ENCODE measurements at places on chromosomes 4 and X.
A peak's percentile ranks its signal among the peaks of the same experiment; 100 is the strongest.

- no peak for DNase-seq
These were observed 27.3 kb downstream of the CSN3 start for GRCh38 chr4:70269674-70270073.

DNA sequence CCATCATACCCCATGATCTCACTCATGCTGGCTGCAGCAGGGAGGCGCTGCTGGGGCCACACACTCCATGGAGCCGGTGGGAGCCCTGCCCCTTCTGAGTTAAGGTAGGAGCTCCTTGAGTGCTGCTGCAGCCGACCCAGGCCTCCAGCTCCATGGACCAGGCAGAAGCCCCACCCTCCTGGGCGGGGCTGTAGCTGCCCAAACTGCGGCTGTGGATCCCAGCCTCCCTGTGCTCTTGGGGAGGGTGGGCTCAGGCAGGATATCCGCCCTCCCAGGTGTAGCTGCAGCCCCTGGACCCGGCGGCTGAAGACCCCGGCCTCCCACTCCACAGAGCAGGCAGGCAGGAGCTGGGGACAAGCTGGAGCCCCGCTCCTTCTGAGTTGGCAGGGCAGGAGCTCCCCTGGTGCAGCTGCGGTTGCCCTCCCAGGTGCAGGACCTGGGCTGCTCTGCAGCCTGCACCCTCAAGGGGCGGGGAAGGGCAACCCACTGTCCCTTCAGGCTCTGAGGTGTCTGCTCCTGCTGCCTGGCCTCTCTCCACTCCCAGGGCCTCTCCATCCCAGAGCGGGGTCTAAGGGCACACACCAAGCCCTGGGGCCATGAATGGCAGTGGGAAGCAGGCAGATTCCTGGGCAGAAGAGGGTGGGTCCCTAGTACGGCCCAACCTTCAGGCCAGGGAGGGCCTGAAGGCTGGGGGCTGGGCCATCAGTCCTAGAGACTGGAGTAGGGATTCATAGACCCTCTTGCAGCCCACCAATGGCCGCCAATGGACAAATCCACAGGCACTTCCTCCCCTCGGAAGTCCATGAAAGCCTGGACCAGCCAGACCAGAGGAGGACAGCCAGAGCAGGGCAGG, 466.1 kb downstream of the DTHD1 start:
- DNase-seq = no peak

- DNase-seq = no peak
These were observed 763.5 kb upstream of the FRG1 start for GRCh38 chr4:189177130-189177529.

DNA sequence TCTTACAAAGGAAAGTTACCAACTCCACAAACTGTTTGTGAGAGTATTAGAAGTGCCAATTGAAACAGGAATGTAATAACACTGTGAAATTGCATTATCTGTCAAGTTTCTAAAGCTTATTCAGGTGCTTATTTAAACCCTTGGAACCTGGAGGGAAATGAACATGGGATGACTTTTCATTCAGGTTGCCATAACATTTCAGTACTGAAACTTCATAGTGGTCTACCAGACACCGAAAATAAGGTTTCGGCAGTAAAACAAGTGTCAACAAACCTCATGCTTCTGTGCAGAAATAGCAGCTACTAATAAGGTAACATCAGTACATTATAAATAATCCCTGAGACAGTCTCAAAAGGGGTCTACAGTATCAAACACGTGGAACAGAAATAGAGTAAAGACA, 890.7 kb upstream of the INTU start:
- DNase-seq = no peak

DNA sequence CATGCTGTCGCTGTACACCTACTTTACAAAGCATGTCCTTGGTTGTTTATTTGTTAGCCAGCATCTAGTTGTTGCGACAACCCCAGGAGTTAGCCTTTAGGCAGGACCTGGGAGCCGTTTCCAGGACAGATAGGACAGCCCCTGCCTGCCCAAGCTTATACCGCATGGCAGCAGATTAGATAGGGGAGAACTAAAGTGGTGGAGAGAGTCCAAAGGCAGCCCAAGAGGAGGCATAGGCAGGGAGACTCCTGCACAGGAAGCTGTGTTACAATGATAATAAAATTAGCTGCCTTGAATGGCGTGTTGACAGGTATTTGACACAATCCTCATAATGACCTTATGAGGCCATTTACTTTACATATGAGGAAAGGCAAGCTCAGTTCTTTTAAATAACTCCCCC, 13.0 kb downstream of the NSDHL start:
- no peak for DNase-seq

GRCh38 chrX:12570859-12571501, 220.2 kb upstream of the PRPS2 start:
- DNase-seq = no peak

- no peak for DNase-seq
These were observed 13.8 kb downstream of the RAB28 start for GRCh38 chr4:13470379-13470778.

- DNase-seq = no peak
These were observed 131.9 kb downstream of the REELD1 start for GRCh38 chr4:146346276-146346675.

- DNase-seq = peak; percentile 84
These were observed 32.0 kb downstream of the CTBP1 start for GRCh38 chr4:1216869-1217294.

DNA sequence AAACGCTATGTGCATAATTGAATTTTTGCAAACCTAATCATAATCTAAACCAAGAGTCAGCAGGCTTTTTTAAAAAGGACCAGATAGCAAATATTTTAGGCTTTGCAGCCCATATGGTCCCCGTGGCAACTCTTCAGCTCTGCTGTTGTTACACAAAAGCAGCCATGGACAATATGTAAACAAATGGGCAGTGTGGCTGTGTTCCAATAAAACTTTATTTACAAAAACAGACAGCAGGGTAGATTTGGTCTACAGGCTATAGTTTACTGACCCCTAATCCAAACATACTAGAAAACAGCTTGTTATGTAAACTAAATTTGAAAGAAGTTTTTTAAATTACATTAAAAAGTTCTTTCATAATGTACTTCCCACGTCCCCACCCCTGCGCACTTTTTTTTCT, 53.1 kb downstream of the FUNDC1 start:
- DNase-seq = no peak

GRCh38 chr4:138062929-138063328, 179.2 kb downstream of the SLC7A11 start:
- DNase-seq = no peak

GRCh38 chrX:43785930-43786591, 96.2 kb downstream of the MAOB start:
- no peak for DNase-seq

DNA sequence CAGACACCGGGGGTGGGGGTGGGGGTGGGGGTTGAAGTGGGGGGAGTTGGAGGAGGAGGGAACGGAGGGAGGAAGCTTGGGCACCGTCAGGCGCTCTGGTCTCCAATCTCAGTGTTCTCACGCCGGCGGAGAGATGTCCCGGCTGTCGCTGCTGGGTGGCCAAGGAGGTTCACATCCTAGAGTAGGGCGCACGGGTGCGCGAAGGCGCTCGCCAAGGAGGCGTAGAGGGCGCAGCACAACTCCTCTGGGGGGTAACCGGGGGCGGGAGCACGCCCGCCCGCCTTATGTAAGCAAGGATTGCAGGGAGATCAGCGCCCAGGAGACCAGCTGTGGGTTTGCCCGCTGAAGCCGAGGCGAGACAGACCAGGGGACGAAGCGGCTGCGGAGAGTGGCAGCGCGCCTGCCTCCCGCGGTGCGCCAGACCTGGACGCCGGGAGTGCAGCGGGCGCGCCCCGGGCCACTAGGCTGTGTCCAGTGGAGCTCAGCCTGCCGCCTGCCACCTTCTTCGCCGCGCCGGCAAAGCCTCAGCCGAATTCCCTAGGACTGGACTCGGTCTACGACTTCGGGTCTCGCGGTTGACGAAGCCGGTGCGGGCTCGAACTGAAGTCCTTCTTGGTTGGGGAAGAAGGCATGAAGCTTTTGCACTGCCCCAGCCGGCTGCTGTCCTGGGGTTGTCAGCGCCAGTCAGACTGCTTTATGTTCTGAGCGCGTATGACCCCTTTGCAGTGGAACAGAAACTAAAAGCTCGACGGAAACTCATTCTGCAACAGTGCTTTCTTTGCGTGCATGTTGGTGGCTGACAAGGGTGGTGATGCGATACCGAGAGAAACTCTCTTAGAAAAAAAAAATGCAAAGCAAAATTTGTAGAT, 707 bp upstream of the UNC5C start:
- DNase-seq = peak; percentile 34

DNA sequence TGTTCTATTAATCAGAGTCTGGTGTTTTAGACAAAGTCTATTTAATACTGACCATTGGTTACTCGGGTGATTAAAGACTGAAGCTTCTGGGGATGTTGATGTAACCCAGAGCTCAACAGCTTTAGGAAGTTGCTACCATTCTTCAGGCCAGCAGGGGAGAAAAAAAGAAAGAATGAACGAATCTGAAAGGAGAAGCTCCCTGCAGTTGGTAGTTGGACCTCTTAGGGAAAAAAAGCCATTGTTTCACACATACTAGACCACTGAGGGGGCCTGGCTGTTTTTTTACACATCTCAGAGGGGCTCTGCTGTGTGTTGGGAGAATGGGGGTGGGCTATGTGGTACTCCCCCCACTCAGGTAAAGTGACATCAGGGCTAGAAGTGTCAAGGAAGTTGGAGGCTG, 378.9 kb downstream of the KCNIP4 start:
- no peak for DNase-seq

DNA sequence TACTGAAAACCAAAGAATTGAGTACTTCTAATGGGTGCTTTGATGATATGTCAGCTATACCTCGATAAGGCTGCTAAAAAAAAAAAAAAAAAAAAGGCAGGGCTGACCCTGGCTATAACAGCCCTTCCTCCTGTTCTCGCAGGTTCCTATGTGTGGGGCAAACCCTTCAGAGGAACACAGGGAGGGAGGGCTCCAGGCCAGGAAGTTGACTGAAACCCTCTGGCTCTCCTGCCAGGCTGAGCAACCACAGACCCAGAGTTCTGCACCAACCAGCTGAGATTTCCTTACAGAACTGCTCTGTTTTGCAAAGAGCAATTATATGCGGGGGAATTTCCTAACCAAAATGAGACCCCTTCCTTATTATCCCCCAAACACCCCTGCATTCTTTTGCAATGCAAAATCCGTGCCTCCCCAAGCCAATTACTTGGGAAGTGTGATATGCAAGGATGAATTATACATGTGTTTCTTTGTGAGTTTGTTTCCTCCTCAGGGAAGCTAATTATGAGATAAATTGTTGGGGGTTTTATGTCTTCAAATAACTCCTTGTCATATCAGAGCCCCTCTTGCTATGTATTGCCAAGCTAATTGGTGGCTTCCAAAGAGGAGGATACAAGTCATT, 45.6 kb downstream of the PDHA1 start:
- no peak for DNase-seq

DNA sequence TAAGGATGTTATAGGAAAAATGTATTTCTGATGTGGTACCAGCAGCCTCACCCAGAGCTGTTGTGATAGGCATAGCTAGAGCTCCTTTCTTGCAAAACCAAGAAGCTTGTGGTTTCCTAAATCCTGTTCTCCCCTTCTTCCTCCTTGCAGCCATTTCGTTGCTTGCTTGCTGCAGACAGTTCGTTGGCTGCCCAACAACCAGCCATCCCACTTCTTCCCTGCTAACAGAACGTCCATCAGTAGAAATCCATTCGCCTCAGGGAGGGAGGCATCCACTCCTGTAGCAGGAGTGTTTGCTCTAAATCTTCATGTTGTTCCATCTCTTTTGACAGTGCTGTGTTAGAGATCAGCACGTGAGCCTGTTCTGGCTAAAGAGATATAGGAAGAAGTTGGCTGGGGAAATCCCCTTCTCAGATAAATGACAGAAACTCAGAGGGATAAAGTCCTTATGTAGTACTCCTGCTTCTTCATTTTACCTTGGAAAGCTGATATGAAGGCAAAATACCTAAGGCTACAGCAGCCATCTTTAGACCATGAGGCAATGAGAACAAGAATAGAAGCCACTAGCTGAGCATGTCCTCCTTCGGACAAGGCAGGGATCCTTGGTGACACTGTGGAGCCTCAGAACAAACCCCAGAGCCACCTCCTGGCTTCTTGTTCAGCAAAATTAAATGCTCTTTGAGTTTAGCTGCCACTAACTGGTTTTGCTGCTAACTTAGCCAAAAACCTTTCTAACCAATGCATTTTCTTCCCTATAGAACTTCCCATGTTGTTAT, 68.4 kb upstream of the RELL1 start:
- no peak for DNase-seq

GRCh38 chrX:11908371-11908770, 150.3 kb downstream of the MSL3 start:
- DNase-seq = peak; percentile 17

- no peak for DNase-seq
These were observed 145.0 kb upstream of the LEF1 start for GRCh38 chr4:108313546-108314339.

DNA sequence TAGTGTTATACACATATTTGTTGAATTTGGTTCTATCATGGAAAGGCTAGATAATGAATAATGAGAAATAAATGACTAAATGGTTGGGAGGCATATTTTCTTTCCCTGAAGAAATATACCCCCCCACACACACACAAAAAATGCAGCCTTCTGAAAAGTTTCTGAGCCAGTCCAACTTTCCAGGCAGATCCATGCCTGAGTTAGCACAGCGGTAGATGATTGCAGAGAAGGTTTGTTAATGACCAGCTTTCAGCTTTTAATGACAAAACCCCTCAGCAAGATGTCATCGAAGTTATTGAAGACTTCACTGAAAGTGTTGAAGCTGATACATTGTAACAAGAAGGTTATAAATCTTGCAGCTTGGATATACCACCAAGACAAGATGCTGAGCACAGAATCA, 61.4 kb downstream of the GBA3 start:
- no peak for DNase-seq

DNA sequence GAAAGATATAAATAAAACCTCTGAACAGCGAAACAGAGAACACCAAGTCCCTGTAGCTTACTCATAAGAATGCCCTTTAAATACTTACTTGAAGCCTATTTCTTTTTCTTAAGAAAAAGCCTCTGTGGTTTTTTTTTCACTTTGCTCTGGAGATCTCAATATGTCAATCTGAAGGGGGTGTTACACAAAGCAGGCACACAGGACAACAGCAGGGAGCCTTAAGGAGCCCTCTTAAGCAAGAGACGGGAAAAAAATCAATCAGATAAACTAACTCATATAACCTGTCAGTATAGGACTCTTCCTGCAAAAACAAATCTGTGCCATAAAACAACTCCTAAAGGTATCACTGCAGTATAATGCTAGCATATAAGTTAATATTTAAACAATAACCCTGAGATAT, 611.1 kb upstream of the ATOH1 start:
- DNase-seq = no peak

- no peak for DNase-seq
These were observed 38.2 kb downstream of the MAGED1 start for GRCh38 chrX:51931566-51932150.

GRCh38 chr4:163922302-163922701, 427.8 kb downstream of the TMA16 start:
- DNase-seq = no peak

- DNase-seq = no peak
These were observed 219.0 kb upstream of the PSAPL1 start for GRCh38 chr4:7653510-7654369.

GRCh38 chr4:38943343-38943742, 75.7 kb downstream of the FAM114A1 start:
- DNase-seq = no peak

- DNase-seq = peak; percentile 52
These were observed 7.2 kb upstream of the CPLX1 start for GRCh38 chr4:833156-833555.
